Fibroblast of the aortic adventitia (primary cell): ENCODE measurements at places on chromosomes 2 and 18. TPM values are rescaled to one million over a fixed set of nuclear protein-coding genes. Genes with fewer than 3 reads are reported as not detected.

VWA3B gene
- not detected in 2 replicates for total RNA-seq

GALNT3 gene
- total RNA-seq, result 0.49 and 3.1 TPM in 2 replicates

IL1RL2 gene
- total RNA-seq, result 1.7 and 9.8 TPM in 2 replicates

LYPD6 gene
- 0.54 TPM in 1 of 2 replicates, not detected in the other for total RNA-seq

UGT1A4 gene
- total RNA-seq, result not detected in 2 replicates

TTN gene
- 0.16 and 5.5 TPM in 2 replicates for total RNA-seq

CYBRD1 gene
- total RNA-seq, result 412 and 741 TPM in 2 replicates

GKN2 gene
- not detected in 2 replicates for total RNA-seq

CYRIA gene
- 0.54 and 5.6 TPM in 2 replicates for total RNA-seq

PLGLB2 gene
- 2.3 TPM in 1 of 2 replicates, not detected in the other for total RNA-seq

CYS1 gene
- total RNA-seq, result 3.2 and 7.0 TPM in 2 replicates

HOXD13 gene
- not detected in 2 replicates for total RNA-seq

MAP2 gene
- 2.1 and 26.5 TPM in 2 replicates for total RNA-seq

RAD51AP2 gene
- total RNA-seq, result 0.09 TPM in 1 of 2 replicates, not detected in the other

DNER gene
- total RNA-seq, result 0.72 TPM in 1 of 2 replicates, not detected in the other

ALPG gene
- not detected in 2 replicates for total RNA-seq

STARD6 gene
- not detected in 2 replicates for total RNA-seq

TMEM247 gene
- total RNA-seq, result not detected in 2 replicates

HOXD3 gene
- total RNA-seq, result 0.09 TPM in 1 of 2 replicates, not detected in the other

CD8A gene
- not detected in 2 replicates for total RNA-seq

RAB31 gene
- 68.4 and 90.4 TPM in 2 replicates for total RNA-seq

DSEL gene
- 18.5 and 108 TPM in 2 replicates for total RNA-seq

NGEF gene
- total RNA-seq, result 1.1 and 17.4 TPM in 2 replicates

RHOB gene
- total RNA-seq, result 40.5 and 82.0 TPM in 2 replicates

TXNDC2 gene
- 0.16 and 0.27 TPM in 2 replicates for total RNA-seq

ALK gene
- 0.27 and 0.82 TPM in 2 replicates for total RNA-seq

DPP4 gene
- total RNA-seq, result 138 and 203 TPM in 2 replicates

KLHL29 gene
- total RNA-seq, result 2.9 and 4.7 TPM in 2 replicates

HAAO gene
- total RNA-seq, result 0.90 and 5.4 TPM in 2 replicates

PGAP1 gene
- 10.3 and 14.7 TPM in 2 replicates for total RNA-seq

RBKS gene
- 1.3 and 1.4 TPM in 2 replicates for total RNA-seq

ABHD3 gene
- total RNA-seq, result 1.1 and 5.5 TPM in 2 replicates

CNDP2 gene
- total RNA-seq, result 38.0 and 75.6 TPM in 2 replicates

DSG4 gene
- total RNA-seq, result not detected in 2 replicates

KHK gene
- 1.7 and 2.3 TPM in 2 replicates for total RNA-seq

RAB17 gene
- total RNA-seq, result 0.54 and 3.5 TPM in 2 replicates

ATP8B1 gene
- 11.2 and 80.4 TPM in 2 replicates for total RNA-seq

MOB1A gene
- total RNA-seq, result 159 and 164 TPM in 2 replicates

TGOLN2 gene
- 90.3 and 112 TPM in 2 replicates for total RNA-seq

PJVK gene
- 1.6 and 2.3 TPM in 2 replicates for total RNA-seq

KIF3C gene
- total RNA-seq, result 10.8 and 11.8 TPM in 2 replicates

GPATCH11 gene
- total RNA-seq, result 8.5 and 14.0 TPM in 2 replicates

SERPINB13 gene
- total RNA-seq, result not detected in 2 replicates

IGFBP5 gene
- 334 and 616 TPM in 2 replicates for total RNA-seq

SPC25 gene
- 19.3 TPM in 1 of 2 replicates, not detected in the other for total RNA-seq

UPP2 gene
- not detected in 2 replicates for total RNA-seq

CFC1 gene
- total RNA-seq, result not detected in 2 replicates

SLC9A4 gene
- total RNA-seq, result not detected in 2 replicates

FOXI3 gene
- total RNA-seq, result not detected in 2 replicates

SERPINB3 gene
- total RNA-seq, result not detected in 2 replicates
